ENCODE measurements at places on chromosomes 2 and 18.

GRCh38 chr2:83633423-83633822 is 825.7 kb downstream of the SUCLG1 start:
- DNase-seq, result no peak

DNA sequence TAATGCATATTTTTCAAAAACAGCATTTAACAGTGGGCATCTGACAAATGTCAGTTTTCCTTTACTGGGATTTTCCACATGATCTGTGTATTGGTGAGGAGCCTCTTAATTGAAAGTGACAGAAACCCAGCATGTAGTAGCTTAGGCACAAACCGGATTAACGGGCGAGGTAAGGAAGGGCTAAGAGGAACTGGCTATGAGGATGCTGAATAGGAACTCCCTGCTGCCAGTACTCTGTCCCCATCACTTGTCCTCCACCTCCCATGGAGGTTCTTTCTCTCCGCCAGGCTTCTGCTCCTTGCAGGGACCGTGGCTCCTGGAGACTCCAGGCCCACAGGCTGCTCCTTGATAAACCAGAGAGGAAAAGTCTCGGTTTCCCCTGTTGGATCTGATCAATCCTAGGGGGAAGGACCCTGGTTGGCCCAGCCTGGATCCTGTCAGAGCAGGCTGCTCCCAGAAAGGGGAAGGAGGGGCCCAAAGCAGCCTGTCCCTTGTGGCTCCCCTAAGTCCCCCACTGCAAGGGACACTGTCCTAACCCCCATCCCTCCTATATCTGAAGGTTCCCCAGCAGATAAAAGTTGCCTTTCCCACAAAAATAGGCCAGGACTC is 10.3 kb downstream of the TEX44 start:
- no peak for DNase-seq

- no peak for DNase-seq
These were observed 21.3 kb upstream of the CD28 start for GRCh38 chr2:203685081-203685621.

DNA sequence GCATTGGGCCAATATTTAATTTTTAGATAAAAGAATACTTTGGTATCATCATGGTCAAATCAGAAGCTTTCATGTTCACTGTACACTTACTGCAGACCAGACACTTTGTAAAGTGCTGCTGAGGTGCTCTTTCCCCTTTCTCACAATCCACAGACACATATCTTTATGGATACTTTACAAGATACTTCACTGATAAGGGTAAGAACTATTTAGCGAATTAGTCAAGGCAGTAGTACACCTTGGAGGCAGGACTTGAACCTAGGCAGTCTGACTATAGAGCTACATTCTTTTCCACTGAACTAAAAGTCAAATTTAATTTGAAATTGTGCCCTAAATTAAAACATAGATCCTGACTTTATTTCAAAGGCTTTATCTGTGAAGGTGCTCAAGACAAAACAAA is 60.2 kb downstream of the COBLL1 start:
- no peak for DNase-seq

GRCh38 chr18:23765931-23766330 is 76.7 kb downstream of the LAMA3 start:
- no peak for DNase-seq

GRCh38 chr2:159226059-159226461 is 60.4 kb downstream of the WDSUB1 start:
- DNase-seq, result no peak

- no peak for DNase-seq
These were observed 150.5 kb downstream of the MYO5B start for GRCh38 chr18:50044402-50044801.

DNA sequence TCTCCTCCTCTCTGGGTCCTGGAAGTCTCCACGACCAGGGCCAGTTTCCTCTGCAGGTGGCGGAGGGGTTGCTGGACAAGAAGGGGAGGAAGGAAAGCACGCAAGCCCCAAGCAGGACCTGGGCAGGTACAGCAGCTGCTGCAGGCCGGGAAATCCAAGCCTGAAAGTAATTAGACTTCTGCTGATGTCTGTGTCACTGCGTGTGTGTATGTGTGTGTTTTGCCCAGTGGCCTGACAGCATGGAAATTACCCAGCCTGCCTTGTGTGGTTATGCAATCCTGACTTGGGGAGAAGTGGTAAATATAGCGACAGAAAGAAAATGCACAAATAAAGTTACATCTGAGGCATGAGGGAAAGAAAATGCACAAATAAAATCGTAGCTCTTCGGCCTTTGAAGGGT is 121.8 kb upstream of the ZBTB14 start:
- DNase-seq, result no peak

- DNase-seq, result no peak
These were observed 251.9 kb upstream of the CHAC2 start for GRCh38 chr2:53515435-53516332.

Data from stimulated activated CD4-positive, alpha-beta T cell treated with anti-CD3 and anti-CD28 coated beads, Interleukin-15, amount 100 ng/mL, for 48 hours (primary cell).